ENCODE measurements at places on chromosomes 7 and 10.

DNA sequence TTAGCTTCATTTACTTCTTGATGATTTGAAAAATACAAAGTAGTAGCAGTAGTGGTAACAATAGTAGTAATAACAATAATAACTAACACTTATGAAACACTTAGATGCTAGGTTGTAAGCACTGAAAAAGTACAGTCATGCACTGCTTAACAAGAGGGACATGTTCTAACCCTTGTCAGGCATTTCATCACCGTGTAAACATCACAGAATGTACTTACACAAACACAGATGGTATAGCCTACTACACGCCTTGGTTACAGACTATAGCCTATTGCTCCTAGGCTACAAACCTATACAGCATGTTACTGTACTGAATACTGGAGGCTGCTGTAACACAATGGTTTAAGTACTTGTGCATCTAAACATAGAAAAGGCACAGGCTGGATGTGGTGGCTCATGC, 60.6 kb downstream of the PUS7 start:
- no peak for DNase-seq

DNA sequence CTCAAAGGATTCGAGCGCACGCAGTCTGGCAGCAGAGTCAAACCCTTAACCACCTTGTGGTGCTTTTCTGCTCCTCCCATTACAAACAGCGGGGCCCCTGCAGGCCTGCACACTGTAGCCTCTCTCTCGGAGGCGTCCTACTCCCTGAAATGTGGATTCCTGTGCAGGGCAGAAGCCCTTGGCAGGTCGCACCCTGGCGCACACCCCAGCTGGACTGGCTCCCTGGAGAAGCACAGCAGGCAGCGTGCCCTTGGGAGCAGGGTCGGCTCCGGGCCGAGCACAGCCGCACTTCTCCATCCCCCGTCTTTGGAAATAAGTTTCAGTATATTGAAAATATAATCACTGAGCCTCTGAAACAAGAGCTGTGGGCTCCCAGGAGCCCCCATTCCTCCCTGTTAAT, 144.1 kb downstream of the C10orf105 start:
- DNase-seq: peak; percentile 36

DNA sequence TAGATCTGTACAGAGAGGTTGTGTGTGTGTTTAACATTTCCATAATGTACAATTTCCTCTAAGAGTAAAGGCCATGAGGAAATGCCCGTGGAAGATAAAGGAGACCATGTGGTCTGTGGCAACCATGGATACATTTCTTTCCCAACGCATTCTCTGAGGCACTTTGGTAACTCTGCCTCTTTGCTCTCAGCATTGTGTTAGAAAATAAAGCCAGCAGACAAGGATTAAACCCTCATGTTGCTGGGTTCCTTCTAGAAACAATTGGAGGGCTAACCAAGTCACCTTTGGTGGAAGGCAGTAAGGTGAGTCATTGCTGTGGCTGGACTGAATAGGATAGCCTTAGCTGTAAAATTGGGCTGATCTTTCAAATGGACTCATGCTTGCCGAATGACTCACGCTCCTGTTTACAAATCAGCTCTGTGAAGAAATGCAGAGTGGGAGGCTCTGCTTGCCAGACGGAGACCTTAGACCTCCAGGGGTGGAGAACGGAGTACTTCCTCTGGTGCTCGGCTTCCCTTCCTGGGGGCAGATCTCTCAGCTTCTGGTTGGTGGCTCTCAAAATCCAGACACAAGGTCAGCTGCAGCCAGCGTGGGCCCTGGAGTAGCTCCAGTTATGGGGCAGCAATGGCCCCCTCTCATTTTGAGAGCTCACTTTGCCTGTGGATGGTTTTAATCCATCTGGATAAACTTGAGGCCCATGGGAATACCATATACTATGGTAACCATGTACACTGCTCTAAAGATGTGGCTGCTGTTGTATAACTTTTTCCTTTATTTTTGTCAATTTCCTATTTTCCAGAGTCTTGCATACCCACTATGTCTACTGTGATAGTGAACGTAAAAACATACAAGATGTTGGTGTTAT, 137.3 kb downstream of the TCF7L2 start:
- DNase-seq: no peak

DNA sequence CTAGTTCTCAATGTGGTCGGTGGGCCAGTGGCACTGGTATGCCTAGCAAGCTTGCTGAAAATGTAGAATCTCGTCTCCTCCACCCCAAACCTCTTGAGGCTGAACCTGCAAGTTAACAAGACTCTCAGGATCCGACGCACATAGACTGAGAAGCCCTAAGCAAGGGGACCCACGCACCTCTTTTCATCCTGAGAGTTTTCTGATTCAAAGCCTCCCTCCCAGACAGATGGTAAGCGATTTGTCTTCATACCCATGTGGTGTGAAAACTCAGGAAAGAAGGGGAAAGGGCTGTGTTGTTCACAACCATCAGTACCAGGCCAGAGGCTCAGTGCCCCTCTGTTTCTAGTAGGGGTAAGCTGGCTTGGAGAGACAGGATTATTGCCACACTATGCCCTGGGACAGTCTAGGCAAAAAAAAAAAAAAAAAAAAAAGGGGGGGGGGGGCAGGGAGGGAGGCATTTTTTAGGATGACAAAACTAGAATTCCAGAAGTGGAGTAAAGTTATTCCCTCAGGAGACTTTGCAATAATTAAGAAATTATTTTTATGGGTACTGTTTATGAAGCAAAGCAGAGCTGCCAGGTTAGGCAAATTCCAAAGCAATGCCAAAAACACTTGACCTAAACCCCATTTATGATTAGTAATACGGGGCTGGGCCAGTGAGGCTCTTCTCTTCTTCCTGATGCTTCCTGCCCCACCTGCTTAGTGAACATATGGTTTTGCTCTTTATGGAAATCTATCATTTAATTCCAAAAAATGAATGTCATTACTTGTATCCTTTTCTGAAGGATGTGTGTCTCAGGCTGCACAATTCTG, 117.6 kb upstream of the PDLIM1 start:
- DNase-seq: no peak

- no peak for DNase-seq
Measured at GRCh38 chr7:93509303-93509702, 65.2 kb downstream of the CALCR start.

- no peak for DNase-seq
Measured at GRCh38 chr7:134040988-134041387, 86.2 kb upstream of the LRGUK start.

GRCh38 chr10:124731551-124731950, 12.6 kb downstream of the FAM53B start:
- DNase-seq: no peak

GRCh38 chr10:58351616-58352578, 17.1 kb downstream of the UBE2D1 start:
- no peak for DNase-seq
